Stimulated activated CD8-positive, alpha-beta memory T cell treated with anti-CD3 and anti-CD28 coated beads, Interleukin-15, amount 100 ng/mL, for 4 hours (primary cell): ENCODE measurements at places on chromosomes 7 and 10.

DNA sequence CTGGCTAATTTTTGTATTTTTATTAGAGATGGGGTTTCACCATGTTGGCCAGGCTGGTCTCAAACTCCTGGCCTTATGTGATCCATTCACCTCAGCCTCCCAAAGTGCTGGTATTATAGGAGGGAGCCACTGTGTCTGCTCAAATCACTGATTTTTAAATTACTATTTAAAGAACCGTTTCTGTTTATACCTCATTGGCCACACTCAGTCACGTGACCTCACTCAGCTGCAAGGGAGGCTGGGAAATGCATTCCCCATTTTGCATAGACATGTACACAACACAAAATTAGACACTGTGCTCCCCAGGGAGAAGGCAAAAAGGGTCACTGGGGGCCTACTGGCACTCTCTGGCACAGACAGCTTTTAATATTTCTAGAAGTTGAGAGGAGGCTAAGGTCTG is 13.6 kb upstream of the CALU start:
- no peak for DNase-seq

DNA sequence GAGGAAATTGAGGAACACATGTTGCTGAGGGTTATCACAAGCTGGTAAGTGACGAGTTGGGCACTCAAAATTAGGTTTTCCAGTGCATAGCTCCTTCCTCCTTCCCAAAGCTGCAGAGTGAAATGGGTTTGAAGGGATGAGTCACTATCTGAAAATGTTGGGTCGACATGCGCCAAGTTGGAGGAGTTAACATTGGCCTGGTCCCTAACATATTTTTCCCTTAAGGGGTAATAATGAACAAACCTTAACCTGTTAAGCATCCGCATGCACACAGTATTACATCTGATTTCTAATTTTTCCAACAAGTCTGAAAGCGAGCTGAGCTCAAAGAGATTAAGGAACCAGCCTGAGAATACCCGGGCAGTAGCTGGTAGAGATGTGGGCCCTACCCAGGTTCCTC is 20.7 kb upstream of the TECTB start:
- DNase-seq, result no peak

DNA sequence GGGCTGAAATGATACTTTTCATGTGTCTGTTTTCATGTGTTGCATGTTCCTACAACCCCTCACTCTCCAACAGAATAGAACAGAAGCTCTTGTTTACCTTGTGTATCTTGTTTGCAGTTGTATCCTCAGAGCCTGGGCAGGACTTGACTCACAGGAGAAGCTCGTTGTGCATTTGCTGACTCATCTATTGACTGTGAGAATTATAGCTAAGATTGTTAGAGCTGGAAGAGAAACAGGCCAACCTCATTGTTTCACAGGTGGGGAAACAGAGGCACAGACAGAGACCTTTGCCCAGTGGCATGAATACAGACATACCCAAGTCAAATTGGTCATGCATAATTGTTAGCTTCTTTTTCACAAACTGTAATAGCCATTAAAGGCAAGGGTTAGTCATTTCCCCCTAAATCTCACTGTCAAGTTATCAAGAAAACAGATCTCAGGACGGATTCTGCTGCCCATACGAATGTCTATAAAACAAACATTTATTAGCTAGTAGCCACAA is 4.6 kb upstream of the TSPAN15 start:
- DNase-seq, result no peak

GRCh38 chr10:33208166-33208565 is 126.3 kb downstream of the NRP1 start:
- no peak for DNase-seq

DNA sequence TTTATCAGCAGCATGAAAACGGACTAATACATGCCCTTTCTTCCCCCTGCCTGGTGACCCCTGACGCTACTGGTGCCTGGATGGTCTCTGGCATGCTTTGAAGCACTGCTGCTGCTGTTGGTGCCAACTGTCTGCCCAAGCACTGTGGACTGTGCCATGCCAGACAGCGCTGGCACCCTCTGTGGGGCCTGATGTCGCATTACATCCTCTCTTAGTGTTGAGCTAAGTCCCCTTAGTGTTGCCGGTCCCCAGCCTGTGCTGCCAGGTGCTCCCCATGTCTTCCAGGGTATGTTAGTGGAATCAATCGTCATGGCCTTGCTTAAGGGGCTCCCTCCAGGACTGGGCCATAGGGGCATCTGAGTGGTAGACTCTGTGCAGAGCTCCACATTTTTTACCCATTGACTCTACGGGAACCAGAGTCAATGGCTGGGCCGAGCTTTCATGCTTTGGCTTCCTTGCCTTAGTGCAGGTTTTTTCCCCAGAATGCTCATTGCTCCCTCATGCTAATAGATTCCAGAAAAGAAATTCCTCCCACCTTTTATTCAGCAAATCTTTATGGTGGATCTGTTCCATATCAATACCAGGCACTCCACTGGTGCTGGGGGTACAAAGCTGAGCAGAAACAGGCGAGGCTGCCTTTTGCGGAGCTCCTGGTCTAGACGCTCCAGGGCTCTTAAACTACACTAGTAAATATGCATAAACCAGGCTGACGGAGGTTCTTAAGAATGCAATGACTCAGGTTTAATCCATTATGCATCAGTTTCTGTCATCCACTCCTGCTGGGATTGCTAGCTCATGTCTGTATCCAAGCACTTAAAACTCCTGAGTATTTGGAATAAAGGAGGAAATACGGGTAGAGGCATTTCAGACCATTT is 21.8 kb upstream of the MRC1 start:
- no peak for DNase-seq

DNA sequence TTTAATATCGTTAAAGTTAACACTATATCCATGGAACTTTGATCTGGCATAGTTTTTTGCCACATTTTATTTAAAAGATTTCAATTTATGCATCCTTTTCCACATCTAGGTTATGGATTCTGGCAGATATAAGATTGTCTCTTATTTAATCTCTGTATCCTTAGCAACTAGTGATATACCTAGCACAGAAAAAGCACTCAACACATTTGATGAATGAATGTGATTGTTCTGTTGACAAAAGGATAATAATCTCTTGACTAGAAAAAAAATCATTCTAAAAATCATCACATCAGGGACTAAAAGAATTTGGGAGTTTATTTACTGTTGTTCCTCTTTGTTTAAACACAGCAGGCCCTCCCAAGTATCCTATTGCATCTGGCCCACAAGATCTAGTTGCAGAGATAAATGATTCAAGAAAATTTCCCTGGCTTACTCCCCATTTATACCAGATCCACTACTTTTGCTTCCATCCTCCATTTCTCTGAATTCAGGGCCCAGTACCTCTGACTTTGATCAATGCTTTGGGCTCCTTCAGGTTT is 84.0 kb upstream of the C1GALT1 start:
- DNase-seq, result no peak

- no peak for DNase-seq
These were observed 56.6 kb downstream of the BMPER start for GRCh38 chr7:33961948-33962347.
